ENCODE measurements at places on chromosomes 6 and 20. TPM values are rescaled to one million over a fixed set of nuclear protein-coding genes. Genes with fewer than 3 reads are reported as not detected.

DNA sequence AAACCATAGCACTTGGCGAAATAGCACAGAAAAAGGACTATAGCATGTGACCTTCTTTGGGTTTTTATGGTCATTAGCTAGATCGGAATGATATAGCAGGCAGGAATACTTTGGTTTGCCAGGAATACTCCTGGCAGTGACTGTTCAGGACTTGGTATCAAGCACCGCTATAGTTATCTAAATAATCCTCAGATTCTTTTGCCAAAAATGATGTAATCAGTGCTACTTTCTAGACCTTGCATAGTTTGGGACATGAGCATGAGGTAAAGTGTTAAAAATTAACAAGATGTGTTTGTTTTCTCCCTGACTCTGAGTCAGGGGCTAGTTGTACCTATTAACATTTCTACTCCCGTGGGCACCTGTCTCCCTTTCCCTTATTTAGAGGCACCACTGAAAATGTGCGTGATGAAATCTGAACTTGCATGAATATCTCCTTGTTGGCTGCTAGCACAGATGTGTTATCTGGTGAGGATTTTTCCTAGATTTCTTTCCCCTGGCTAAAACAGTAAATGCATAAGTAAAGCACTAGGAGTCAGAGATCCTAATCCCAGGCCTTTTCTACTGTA lies 511.0 kb downstream of the CDKAL1 start:
- DNase-seq = no peak

DNA sequence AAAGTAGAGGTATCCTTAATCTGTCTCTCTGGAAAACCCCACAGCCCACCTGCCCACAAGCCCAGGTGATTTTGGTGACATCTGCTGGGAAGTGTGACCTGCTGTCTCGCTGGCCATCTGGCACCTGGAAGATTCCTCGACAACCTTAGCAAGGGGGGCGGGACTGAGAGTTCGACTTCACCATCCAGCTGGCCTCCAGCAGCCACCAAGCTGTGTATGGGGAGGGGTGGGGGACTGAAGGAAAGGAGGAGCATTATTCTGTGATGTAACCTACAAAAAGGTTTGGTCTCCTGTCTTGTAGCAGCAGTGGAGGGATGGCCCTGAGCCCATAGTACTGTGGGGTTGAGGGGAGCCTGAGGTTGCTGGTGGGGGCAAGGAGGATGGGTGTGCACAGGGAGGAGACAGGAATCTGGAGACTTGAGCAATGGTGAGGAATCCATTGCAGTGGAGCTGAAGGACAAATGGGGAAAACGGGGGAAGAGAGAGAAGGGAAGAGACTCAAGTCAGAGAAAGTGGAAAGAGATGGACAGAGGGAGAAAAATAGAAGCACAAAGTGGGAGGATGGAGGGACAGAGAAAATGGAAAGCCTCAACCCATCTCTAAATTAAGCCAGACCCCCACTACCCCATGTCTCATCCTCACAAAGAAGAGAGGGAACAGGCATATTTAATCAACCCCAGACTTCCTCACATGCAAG lies 4.0 kb downstream of the LY6G6F start:
- DNase-seq = no peak

- DNase-seq = no peak
Observed at GRCh38 chr6:129938249-129939020, 77.3 kb upstream of the TMEM244 start.

DNA sequence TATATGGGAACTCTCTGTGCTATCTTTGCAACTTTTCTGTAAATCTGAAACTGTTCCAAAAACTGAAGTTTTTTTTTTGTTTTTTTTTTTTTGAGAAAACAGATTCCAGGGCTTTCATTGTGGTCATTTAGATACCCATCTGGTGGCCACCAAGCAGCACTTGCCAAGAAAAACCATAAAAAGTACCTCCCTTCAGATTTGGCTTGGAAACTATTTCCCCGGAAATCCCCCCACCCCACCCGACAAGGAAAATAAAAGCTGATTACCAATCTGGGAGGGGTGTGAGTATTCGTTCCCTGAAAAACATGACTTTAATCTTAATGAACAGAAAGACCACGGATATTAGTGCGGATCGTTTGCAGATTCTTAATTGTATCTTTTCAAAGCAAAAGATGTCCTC lies 1.9 kb downstream of the NFATC2 start:
- DNase-seq = no peak

DNA sequence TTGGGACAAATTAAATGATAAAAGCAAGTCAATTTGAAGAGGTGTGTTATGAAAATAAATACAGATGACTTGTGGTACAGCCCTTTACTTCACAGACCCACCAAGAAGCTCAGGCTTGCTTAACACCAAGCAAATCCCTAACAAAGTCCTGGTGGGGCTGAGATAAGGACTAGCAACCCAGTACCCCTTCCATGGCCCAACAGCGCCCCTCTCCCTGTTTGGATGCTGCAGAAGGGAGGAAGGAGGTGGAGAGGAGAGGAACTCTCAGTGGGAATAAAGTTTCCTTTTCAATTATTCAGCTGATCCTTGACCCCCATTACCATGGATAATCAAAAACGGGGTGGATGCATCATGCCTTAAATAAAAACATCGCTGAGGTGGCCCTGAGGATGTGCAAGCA lies 4.5 kb upstream of the ZNF831 start:
- no peak for DNase-seq

DNA sequence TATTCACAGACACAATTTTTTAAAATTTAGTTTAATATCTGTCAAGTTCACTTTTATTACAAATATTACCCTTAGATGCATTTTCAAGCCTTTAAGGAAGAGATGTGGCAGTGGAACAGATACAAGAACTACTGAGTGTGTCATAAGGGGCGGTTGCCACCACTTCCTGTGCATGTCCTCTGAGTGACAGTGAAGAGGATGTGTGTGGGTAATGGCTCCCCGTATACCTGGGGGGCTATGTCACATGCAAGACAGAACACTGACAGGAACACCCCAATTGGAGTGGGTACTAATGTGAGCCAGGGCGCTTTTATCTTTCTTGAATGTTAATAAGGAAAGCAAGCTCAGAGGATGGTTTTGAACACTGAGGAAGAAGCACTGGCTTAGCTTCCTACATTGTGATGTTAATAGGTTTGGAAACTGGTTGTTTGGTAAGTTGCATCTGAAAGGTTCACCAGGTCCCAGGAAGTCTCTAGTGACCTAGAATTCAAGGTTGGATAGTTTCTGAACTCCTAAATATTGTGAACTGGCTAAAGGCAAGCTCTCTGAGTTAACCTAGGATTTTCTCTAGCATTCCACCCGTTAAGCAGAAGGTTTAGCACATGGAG lies 83.4 kb upstream of the ASF1A start:
- DNase-seq = peak; percentile 61

DNA sequence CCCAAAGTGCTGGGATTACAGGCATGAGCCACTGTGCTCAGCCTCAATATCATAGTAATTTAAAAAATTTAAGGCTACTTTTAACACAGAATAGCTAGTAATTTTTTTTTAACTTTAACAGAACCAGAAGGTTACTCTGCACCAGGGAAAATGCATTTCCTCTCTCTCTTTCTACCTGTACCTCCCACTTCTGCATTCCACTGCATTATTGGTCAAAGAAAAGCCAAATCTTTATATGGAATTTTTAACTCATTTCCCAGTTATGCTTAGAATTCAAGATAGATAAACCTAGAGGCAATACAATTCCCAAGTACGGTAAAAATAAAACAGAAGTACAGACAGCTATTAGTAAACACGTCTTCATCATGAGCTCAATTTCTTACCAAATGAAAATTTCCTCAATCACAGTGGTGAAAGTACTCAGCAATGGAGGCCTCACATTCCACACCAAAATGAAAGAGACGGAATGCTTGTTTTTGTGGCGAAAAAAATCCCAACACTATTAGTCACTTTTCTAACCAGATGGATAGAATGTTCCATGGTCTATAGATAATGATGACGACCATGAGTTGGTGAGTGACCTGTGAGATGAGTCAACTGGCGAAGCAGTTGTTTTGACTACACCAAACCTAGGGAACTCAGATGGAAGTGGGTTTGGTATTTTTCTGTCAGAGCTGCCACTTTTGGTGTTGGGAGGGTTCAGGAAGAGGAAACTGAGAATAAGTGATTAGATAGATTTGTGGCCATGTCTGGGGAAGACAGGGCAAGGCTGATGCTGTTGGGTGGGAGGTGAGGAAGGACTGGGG lies 104.7 kb upstream of the SGK1 start:
- DNase-seq = no peak

GRCh38 chr6:123085403-123085802 lies 89.4 kb downstream of the CLVS2 start:
- no peak for DNase-seq

- no peak for DNase-seq
Observed at GRCh38 chr20:17682889-17683198, 802 bp upstream of the RRBP1 start.

GRCh38 chr6:41226752-41227151 lies 1.4 kb upstream of the TREML4 start:
- no peak for DNase-seq

DNA sequence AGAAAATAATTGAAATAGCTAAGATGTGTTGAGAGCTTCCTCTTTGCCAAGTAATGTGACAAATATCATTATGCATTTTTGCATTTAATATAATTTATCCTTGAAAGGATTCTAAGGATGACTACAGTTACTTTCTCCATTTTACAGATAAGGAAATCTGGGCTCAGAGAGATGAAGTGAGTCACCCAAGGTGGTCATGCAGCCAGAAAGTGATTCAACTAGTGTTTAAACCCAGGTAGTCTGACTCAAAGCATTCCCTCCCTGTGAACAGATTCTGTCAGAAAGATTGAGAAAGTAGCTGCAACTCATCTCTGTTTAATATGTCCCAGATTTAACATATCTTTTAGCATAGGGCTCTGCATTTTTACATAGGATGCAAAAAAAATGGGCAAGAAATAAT lies 28.1 kb downstream of the NRSN1 start:
- DNase-seq = no peak

GRCh38 chr6:49513153-49513989 lies 13.6 kb downstream of the GLYATL3 start:
- DNase-seq = no peak

DNA sequence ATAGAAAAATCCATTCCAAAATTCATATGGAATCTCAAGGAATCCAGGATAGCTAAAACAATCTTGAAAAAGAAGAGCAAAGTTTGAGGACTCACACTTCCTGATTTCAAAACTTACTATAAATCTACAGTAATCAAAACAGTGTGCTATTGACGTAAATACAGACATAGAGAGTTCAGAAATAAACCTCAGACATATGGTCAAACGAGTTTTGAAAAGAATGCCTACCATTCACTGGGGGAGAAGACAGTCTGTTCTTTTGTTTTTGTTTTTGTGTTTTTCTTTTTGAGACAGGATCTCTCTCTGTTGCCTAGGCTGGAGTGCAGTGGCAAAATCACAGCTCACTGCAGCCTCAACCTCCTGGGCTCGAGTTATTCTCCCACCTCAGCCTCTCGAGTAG lies 25.3 kb upstream of the PROKR2 start:
- no peak for DNase-seq

GRCh38 chr20:728256-728944 lies 39.9 kb downstream of the SLC52A3 start:
- DNase-seq = peak; percentile 67

DNA sequence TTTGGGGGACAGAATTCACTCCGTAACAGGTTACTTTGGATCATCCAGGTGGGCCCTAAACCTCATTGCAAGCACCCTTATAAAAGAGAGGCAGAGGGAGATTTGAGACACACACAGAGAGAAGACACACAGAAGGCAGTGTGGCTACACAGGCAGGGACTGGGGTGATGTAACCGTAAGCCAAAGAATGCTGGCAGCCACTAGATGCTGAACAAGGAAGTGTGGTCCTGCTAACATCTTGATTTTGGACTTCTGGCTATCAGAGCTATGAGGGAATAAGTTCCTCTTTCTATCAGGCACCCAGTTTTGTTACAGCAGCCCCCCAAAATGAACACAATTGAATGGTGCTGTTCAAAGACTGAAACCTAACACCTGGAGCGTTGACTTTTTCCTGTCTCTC lies 191.3 kb upstream of the MYLIP start:
- no peak for DNase-seq

GRCh38 chr6:41675992-41676391 lies 37.7 kb downstream of the MDFI start:
- no peak for DNase-seq

DNA sequence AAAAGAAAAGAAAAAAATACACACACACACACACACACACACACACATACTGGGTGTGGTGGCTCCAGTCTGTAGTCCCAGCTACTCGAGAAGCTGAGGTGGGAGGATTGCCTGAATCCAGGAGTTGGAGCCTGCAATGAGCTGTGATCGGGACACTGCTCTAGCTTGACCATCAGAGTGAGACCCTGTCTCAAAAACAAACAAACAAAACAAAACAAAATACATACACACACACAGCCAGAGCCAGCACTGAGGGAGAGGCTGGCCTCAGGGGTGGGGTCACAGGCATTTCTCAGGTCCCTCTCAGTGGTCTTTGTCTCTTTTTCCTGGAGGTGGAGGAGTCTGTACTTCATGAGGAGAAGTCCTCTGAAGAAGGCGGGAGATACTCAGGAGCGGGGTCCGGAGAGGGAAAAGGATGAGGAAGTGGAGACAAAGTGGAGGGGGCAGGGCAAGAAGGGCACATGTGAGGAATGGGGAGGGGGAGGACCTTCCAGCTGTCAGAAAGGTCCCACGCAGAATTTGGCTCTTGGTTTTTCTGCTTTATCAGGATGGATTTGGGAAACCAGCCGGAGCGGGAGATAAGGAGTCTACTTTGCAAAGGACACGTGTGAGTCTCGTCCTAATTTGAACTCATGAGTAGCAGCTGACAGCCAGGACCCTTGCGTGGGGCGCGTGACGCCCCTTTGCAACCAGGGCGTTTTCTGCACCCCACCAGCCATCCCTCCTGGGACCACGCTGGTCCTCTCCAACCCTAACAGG lies 7.7 kb upstream of the MICB start:
- DNase-seq = no peak

GRCh38 chr20:52305858-52306257 lies 114.3 kb upstream of the ZFP64 start:
- peak; percentile 57 for DNase-seq

GRCh38 chr6:100461278-100461916 lies 3.3 kb downstream of the SIM1 start:
- no peak for DNase-seq

- no peak for DNase-seq
Observed at GRCh38 chr6:134123666-134124208, 71.3 kb upstream of the SLC2A12 start.

- no peak for DNase-seq
Observed at GRCh38 chr20:37600486-37600885, 72.8 kb upstream of the BLCAP start.

- no peak for DNase-seq
Observed at GRCh38 chr6:24990236-24990845, 54.6 kb upstream of the RIPOR2 start.

DNA sequence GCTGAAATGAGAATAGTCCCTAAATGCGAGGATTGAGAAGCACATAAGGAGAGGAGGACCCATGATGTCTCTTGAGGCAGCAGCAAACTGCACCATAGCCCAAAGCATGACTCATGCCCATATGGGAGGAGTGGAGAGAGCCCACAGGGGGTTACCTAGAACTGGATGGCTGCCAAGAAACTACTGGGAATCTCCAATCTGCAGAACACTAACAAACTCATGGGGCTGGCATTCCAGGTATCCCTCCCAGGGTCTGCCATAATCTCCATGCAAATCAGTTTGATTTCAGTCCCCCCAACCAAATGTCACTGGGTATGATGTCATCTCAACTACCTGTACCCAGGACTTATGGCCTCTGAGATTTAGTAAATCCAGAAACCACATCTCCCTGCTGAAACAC lies 410.5 kb downstream of the PTPRT start:
- no peak for DNase-seq

Gene RCAN2
- total RNA-seq = 0.53 TPM

Gene SEL1L2
- total RNA-seq = not detected

Gene DLK2
- 0.37 TPM for total RNA-seq

Gene TREML2
- 14.9 TPM for total RNA-seq

Gene BHLHE23
- not detected for total RNA-seq

Gene FAM83B
- not detected for total RNA-seq

Gene ADGRF1
- total RNA-seq = not detected

Gene NMBR
- total RNA-seq = not detected
